ENCODE measurements at places on chromosomes 2 and 18. TPM values are rescaled to one million over a fixed set of nuclear protein-coding genes. Genes with fewer than 3 reads are reported as not detected.

CRYGC gene
- total RNA-seq = not detected

RPRM gene
- total RNA-seq = 15.5 TPM

GDF7 gene
- 3.2 TPM for total RNA-seq

AKAIN1 gene
- total RNA-seq = not detected

RAD51AP2 gene
- 0.18 TPM for total RNA-seq

CCDC85A gene
- total RNA-seq = 1.9 TPM

NAT8 gene
- total RNA-seq = not detected

SPDYA gene
- total RNA-seq = 1.7 TPM

POTEJ gene
- total RNA-seq = not detected

All from mesothelial cell of epicardium (in vitro differentiated cells).